ENCODE measurements at places on chromosomes 12 and 14.
A peak's percentile ranks its signal among the peaks of the same experiment; 100 is the strongest.

DNA sequence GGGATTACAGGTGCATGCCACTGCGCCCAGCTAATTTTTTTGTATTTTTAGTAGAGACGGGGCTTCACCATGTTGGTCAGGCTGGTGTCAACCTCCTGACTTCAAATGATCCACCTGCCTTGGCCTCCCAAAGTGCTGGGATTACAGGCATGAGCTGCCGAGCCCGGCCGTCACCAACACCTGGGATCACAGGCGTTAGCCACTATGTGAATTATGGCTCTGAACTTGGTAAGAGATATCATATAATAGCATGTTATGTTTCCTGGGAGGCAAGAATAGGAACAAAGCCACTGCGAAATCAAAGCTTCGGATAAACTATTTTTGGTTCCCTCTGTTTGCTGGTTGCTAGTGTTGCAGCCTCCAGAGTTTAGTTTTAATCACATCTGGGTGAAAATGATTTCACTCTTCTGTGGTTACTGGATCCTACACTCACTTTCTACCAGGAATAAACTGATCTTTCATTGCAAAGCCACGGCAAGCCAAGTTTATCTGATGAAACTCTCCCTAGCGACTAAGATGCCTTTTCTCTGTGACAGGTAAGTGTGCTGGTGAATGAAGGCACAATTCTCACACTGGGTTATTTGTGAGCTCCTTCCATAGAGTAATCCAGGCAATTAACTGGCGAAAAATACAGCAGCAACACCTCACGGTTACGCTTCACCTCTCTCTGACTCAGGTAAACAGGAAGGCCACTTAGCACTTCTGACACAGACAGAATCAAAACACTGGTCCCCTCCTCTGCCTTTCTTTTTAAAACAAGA, 16.7 kb downstream of the SNRNP35 start:
- no peak for DNase-seq

DNA sequence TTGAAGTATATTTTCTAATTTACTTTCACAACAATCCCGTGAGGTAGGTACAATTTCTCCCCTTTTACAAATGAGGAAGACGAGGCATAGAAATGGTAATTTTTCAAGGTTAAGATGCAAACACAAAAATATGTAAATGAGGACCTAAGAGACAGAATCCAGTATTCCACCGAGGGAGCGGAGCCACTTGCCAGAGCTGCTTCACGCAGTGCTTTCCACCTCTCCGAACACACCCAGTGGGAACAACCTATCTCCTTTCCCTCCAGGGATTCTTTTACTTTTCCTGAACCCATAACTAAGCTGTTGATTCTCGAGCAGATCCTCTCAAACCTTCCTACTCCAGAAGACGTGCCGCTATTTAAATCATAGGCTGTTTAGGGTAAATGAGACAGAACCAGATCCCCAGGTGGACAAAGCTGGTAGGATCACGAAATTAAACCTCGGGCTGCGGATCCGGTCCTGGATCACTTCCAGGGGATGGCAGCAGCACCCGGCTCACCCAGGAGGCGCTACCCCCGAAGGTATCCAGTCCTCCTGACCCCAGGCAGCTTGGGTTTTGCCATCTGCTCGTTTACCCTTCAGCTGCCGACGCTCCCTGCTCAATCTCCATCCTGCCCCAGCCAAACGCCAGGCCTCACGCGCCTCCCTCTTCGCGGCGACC, 1.5 kb downstream of the DDHD1 start:
- DNase-seq: peak; percentile 14

DNA sequence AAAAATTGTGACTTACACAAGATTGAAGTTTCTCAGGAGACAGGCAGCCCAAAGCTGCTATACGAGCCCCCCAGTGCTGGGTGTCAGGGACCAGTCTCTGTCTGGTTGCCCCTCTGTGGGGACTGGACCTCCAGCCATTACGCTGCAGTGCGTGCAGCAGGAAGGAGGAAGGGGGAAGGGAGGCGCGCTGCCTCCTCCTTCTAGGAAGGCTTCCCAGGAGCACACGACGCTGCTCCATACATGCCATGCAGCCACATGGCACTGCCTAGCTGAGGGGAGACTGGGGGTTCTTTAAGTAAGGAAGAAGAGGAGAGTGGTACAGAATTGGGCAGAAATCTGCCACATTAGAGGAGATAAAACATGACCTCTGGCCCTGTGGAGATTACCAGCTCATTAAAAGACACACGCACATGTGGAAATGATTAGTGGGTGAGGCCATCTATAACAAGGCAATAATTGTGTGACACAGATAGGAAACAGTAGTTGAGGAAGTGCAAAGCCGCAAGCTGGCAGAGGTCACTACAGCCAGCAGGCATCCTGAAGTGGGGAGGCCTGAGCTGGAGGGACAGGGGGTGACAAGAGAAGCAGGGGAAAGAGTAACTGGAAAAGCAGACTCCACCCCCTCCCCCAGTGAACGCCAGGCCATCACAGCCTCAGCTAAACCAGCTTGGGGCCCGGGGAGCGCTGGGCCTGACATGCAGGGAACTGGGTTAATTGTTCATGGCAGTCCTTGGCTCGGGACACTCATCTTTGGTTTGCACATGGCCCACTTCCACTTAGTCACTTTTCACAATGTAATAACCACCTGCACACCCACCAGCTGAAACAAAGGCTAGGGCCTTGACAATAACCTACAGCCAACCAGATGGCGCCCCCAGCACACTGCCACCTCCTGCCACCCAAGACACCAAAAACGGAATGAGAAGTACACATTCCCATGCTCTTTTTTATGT, 39.6 kb downstream of the CCDC88C start:
- DNase-seq: no peak

- DNase-seq: no peak
Measured at GRCh38 chr12:81416571-81416970, 338.7 kb downstream of the ACSS3 start.

DNA sequence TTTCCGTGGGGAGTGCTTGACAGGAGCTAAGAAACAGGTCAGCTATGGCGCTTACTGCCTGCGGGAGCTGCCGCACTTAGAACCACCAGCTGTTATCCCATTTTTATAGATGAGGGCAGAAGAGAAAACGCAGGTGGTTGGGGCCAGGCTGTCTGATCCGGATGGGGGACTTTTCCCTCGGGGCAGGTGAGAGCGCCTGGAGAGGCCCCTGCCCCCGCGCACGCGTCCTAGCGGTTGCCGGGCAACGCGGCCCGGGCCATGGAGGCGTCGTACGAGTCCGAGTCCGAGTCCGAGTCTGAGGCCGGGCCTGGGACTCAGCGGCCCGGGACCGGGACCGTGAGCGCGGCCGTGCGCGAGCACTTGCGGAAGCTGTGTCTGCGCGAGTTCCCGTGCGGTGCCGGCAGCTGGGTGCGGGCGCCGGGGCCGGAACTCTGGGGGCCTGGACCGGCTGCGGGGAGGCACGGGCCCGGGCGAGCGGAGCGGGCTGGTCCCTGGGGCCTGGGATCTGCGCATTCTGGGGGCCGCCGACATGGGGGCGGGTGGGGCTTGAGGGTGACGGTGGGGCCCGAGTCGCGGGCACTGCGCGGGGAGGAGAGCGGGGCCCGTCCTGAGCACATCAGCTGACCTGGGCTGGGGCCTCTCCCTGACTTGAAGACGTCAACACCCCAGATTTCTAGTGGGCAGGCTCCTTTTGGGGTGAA, at the start of gene LRRC43:
Gene LRRC43 (plus strand): TSS at position 237 of the 701 bp plus-strand sequence. CDS start 22 bp downstream, at position 259.
- no peak for DNase-seq

GRCh38 chr14:53538316-53538881, 385.3 kb upstream of the DDHD1 start:
- no peak for DNase-seq

DNA sequence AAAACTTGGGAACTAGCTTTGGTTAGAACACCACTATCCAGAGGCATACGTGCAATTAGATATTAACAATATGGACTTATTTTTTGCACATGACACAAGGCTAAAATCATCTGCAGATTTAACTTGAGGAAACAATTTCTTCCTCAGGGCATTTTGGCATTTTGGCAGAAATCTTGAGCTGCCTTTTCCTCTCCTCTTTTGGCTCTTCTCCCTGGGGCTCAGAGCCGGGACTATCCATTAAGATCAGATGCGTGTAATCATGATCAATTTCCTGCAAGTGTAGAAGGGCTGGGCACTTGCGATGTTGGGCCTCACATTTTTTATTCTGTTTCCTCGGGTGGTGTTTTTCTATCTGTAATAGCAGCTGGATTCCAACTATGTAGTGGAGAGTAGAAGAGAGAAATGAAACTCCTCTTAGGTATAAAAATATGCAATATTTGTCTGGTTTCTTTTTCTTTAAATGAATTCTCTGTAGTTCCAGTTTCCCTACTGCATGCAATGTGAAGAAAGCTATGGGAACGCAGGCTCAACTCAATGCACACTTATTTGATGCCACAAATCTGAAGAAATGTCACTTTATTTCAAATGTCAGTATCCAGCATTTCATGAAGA, 1010.8 kb downstream of the FLRT2 start:
- DNase-seq: no peak

GRCh38 chr12:122094735-122095631, 16.4 kb downstream of the MLXIP start:
- no peak for DNase-seq

- no peak for DNase-seq
Measured at GRCh38 chr14:80164991-80165721, 46.1 kb downstream of the DIO2 start.

DNA sequence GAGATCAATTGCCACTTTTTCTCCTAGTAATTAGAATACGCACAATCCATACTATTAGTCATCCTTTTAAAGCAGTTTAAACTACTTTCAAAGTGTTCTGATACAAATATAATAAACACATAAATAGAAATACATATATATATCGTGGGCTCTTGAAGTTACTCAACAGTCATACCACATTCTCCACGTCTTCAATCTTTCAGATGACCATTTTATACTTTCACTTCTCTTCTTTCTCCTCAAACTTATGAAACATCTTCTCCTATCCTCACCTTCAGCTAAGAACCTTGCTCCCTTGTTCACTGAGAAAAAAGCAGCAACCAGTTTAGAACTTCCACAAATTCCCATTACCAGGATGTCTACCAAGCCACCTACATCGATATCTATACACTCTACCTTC, 19.2 kb downstream of the CEP290 start:
- DNase-seq: no peak

- no peak for DNase-seq
Measured at GRCh38 chr14:94659901-94660300, 47.7 kb downstream of the SERPINA3 start.

DNA sequence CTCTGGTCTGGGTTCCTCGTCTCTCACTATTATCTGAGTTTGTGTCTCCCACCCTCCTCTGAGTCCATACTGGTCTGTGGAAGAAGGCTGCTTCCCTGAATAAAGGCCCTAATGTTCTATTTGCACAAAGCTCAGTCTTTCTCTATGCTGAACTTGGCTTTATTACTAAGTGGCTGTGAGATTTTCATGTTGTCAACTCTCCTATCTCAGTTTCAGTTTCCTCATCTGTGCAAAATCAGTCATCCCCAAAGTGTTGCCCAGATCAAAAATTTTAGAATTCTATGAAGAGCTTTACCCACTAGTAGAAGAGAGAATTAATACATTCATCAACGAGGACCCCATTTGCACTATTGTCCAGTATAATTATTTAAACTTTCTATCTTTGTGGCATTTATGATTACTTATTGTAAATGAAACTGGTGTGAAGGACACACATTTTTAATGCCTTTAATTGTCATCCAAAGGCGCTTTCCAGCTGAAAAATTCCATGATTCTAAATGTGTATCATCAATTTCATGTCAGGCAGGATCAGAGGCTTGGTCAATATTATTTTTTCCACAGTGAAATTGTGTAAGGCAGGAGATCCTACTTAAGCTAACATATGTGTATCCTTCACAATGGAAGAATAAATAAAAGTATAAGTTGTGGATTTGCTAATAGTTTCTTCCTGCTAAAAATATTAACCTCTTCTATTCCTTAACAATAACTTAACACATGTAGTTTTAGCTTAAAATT, 79.1 kb upstream of the EEA1 start:
- DNase-seq: no peak

DNA sequence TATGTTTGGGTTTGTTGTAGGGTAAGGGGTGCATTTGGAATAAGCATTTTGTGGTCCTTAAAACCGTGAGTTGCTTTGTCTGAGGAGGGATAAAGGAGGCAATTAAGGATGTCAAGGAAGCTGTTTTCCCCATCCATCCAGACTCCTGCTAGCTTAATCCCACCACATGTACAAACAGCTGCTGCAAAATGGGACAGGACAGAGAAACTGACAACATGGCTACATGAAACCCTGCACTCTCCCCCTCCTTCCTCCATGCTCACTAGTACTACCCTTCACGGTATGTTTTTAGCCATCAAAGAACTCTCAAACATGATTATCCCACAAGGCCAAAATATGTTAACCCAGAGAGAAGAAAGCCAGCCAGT, 20.6 kb downstream of the ST8SIA1 start:
- no peak for DNase-seq

GRCh38 chr12:58443981-58444371, 476.3 kb downstream of the LRIG3 start:
- no peak for DNase-seq

- no peak for DNase-seq
Measured at GRCh38 chr12:15196221-15196620, 25.0 kb downstream of the RERG start.

DNA sequence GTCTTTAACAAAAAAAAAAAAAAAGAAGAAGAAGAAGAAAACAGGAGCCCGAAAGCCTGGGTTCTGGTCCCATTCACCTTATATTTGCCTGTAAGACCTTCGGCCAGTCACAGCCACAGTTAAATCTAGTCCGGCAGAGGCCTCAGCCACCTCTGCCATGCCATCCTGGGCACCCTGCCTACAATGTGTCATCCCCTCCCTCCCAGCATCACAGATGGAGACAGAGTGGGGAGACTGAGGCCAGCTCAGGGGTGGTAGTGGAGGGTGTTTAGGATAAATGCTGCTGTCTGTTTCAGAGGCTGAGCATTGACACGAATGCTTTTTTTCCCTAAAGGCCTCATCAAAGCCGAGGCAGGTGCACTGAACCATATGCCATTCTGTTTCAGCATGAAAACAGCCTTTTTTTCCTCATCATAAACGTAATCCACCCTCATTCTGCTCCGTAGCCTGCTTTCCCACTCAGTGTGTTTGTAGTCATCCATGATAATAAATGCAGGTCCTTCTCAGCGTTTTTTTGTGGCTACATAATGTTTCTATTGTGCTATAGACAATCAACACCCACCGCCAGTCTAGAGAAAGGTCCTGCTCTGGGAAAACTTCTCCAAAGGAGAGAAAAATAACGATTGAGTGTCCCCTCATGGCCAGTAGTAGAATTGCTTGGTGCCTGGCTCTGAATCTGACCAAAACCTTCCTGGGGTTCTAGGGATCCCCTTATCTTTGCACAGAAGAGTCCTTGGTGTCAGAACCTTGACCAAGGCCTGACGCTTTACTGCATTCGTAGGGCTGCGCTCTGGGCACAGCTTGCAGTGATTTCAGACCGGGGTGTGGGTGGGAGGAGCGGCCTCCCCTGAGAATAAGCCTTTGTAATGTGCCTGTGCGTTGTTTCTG, 41.1 kb upstream of the TSPAN9 start:
- DNase-seq: peak; percentile 71

GRCh38 chr14:88950069-88950468, 125.6 kb downstream of the TTC8 start:
- no peak for DNase-seq

- DNase-seq: no peak
Measured at GRCh38 chr12:18139254-18139653, 49.3 kb upstream of the RERGL start.

Measured in posterior cingulate gyrus (tissue), 11 donors.